Pons (tissue), 1 donor: ENCODE measurements at places on chromosomes 4 and X.
A peak's percentile ranks its signal among the peaks of the same experiment; 100 is the strongest.

GRCh38 chr4:144584428-144584827 lies 61.5 kb upstream of the HHIP start:
- DNase-seq = no peak

DNA sequence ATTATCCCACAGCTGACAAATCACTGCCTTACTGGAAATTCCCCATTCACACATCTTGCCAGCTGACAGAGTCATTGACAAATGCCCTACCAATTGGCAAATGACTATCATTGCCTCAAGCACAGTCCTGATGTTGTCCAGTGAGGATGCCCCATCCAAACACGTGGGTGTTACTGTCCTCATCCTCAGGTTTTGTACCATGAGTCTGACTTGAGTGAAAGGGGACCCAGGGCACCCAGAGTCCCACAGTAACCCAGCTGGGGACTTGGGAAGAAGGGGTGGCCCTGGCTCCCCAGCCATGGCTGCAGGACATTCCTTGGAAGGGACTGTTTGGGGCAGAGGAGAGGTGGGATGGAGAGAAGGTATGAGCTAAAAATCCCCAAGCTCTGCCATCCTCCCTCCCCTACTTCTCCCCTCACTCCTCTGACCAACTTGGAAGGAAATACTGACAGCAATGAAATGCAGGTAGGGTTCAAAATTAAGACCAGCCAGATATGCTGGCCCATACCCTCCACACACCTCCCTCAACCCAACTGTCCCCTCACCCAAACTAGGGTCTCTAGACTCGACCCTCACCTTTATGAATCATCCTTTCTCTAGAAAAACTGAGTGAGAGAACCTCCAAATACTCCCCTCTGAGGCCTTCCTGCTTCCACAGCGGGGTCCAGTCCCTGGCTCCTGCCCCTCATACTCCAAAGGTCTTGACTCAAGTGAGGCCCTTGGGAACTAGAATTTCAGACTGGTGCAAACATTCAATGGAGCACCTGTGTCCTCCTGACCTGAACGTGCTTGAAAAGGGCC lies 5.1 kb downstream of the TIMP1 start:
- no peak for DNase-seq

DNA sequence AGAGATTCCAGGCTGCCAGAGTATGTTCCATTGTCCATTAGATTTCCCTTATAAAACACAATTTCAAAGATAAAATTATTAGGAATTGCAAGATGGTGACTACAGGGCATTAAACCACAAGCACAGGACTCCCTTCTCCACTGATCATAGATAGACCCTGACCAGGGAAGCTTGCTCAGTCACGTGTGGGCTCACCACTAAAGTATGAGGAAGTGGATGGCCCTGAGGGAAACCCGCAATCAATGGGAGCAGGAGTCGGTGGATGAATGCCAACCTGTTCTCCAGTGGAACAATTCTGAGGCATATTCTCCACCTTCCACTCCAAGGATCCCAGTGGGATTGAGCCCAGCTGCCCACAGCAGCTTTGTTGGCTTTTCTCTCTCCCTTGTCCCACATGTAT lies 515.7 kb downstream of the BCOR start:
- DNase-seq = no peak

DNA sequence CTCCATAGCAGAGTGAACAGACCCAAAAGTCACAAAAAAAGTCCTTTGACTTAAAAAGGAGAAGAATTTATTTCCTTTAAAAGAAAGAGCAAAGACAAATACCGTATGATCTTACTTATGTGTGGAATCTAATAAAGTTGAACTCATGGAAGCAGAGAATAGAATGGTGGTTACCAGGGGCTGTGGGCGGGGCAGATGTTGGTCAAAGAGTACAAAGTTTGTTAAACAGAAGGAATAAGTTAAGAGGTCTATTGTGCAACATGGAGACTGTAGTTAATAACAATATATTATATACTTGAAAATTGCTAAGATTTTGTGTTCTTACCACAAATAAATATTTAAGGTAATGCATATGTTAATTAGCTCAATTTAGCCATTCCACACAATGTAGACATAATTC lies 173.3 kb upstream of the S100G start:
- no peak for DNase-seq

DNA sequence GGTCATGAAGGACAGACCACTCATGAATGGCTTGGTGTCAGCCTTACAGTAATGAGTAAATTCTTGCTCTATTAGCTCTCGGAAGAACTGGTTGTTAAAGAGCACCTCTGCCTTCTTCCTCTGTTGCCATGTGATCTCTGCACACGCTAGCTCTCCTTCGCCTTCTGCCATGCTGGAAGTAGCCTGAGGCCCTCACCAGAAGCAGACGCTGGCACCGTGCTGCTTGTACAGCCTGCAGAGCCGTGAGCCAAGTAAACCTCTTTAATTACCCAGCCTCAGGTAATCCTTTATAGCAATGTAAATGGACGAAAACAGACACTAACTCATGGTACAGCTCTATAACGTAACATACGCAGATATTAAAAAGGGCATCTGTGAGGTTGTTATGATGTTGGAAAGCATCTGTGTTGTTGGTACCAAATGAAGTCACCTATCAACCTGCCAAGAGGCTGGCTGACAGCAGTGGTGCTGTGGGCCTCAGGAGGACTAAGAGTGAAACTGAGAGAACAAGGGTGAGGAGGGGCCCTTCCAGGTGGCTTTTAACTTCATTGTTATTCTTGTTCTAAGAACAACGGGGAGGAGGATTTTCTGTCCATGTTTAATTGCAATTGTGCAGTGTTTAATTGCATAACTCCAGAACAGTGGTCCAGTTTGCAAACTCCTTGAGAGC lies 69.2 kb downstream of the CRMP1 start:
- DNase-seq = no peak

DNA sequence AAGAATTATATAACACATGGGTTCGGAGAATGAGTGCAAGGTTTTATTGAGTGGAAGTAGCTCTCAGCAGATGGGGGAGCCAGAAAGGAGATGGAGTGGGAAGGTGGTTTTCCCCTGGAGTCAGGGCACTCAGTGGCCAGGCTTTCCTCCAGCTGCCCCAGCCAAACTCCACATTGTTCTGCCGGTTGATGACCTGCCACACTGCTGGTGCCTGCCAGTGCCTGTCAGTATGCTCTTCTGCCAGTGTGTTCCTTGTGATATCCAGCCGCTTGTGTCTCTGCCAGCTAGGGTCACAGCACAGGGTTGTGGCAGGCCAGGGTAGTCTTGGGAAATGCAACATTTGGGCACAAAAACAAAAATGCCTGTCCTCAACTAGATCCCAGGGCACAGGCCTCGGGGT lies 604.8 kb upstream of the TECRL start:
- DNase-seq = no peak

DNA sequence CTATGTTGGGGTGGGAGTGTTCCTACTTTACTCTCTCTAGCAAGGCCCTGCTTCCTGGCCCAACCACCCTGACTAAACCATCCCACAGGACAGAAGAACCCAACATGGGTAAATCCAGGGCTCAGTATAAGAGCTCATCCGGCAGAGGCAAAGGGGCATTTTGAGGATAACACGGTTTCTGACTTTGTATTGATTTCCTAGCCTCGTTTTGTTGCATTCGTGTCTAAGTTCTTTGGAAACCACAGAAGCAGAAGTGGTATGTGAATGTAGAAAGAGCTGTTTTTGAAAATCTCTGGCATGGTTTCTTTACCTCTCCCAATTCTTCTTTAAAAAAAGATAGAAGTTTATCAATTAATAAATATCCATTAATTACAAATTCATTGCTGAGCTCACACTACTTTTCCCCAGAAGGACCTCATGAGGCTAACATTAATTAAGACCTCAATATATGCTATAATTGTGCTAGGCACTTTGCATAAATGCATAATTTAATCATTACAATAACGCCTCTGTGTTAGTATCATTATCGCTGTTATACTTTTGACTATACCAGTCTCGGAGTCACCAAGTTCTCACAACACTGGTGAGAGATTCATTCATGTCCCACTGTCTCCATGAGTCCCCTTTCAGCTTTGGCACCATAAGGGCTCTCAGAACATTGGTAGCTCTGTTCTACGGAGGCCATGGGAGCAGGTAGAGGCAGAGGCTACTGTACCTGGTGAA lies 5.8 kb upstream of the CLNK start:
- no peak for DNase-seq

DNA sequence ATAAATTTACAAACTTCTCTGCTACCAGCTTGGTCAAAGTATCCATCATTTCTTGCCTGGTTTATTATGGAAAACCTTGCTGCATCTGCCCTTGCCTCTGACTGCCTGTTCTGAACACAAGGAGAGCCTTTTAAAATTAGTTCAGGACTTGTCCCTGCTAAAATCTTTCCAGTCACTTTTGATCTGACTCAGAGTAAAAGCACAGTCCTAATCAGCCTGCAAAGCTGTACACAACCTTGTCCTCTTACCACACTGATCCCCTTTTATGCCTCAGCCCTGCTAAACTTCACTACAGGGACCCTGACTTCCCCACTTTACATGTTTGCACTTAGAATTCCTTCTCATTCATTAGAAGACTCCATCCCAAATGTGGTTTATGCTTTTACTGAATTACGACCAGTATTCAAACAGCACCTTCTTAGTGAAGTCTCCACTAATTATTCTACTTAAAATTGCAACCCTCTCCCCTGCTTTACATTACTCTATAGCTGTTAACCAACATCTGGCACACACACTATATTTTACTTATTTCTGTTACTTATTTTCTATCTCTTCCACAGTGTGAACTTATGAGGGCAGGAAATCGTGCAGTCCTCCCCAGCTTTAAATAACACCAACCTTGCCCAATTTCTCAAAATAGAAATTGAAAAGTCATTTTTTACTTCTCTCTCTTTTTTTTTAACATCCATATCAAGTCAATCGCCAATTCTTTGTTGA lies 6.3 kb downstream of the GABRA4 start:
- DNase-seq = no peak

DNA sequence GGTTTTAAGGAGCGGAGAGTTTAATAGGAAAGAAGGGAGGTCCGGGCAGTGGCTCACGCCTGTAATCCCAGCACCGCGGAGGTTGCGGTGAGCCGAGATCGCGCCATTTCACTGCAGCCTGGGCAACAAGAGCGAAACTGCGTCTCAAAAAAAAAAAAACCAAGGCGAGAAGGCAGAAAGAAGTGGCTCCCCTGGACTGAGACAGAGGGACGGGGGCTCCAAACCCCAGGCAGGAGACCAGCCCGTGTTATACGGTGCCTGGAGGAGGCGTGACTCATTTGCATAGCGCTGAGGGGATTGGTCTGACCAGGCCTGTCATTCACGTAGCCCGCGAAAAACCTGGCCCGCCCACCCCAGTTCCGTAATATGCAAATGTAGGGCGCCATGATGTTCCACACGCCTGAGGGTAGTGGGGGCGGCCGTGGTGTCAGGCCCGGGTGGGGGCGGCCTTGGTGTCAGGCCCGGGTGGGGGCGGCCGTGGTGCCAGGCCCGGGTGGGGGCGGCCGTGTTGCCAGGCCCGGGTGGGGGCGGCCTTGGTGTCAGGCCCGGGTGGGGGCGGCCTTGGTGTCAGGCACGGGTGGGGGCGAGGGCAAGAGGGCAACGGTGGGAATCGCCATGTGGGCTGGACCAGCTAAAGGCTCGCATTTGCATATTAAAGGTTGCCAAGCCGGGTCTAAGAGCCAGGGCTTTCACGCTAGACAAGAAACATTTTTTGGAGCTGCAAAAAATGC lies 2.1 kb downstream of the PLCXD1 start:
- DNase-seq = peak; percentile 94

GRCh38 chrX:134846042-134846441 lies 144.7 kb upstream of the SMIM10 start:
- DNase-seq = no peak

DNA sequence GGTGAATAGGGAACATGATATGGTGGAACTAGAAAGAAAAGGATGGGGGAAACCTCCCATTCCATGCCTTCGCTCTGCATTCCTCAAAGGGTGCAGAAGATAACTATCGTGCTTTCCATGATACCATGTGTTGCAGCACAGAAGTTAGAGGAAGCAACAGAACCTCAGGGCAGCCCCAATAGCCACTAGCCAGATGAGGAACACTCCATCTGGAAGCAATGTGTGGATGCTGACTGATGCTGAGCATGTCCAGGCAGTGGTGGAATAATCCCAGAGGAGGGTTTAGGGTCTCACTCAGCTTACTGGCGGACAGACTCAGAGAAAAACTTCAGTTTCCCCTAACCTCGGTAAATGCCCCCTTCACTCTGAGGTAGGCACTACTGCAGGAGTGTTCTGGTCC lies 7.5 kb downstream of the SMIM10 start:
- DNase-seq = no peak

DNA sequence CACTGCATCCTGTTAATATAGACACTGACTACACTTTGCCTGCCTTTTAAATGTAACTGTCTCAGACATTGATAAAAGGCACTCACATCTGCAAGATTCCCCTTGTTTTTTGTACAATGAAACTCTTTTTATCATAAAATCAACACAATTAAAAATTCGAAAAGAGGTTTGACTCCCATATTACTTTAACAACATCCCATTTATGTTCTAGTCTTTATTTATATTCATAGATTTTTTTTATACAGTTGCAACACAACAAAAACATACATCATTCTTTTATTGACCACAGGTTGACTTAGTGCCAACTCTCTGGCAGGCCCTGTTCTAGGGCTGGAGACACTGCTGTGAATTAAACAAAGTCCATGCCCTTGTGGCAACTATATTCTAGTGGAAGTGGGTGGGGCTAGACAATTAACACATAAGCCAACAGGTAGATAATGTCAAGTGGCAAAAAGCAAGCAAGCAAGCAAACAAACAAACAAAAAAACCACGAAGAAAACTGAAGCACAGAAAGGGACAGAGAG lies 36.8 kb downstream of the ANK2 start:
- peak; percentile 55 for DNase-seq

DNA sequence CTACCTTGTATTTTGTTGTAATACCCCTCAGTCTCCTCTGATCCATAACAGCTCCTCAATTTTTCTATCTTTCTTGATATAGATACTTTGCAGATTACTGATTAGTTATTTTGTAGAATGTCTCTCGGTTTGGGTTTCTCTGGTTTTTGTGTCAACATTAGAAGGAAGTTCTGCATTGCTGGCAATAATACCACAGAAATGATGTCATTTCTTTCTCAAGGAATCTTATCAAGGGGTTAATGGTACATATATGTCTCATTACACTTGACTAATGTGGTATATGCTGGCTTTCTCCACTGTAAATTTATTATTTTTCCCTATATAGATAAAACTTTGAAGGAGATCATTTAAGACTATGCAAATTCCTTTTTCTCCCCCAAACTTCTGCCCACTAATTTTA lies 183.6 kb upstream of the DKK2 start:
- DNase-seq = no peak

DNA sequence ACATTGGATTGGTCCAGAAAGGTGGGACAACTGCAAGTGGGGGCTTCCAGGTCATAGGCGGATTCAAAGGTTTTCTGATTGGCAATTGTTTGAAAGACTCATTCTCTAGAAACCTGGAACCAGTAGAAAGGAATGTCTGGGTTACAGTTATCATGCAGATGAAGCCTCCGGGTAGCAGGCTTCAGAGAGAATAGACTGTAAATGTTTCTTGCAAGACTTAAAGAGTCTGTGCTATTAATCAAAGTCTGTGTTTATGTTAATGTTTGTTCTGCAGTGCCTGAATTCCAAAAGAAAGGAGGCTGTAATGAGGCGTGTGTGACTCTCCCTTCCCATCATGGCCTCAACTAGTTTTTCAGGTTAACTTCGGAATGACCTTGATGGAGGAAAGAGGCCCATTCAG lies 43.9 kb upstream of the GC start:
- no peak for DNase-seq

- peak; percentile 38 for DNase-seq
Observed at GRCh38 chrX:129777218-129778030, 2.3 kb upstream of the SASH3 start.

- no peak for DNase-seq
Observed at GRCh38 chr4:92265021-92265420, 38.7 kb upstream of the GRID2 start.

GRCh38 chr4:66647476-66647875 lies 897.8 kb downstream of the CENPC start:
- DNase-seq = no peak
